ENCODE measurements at places on chromosomes 2 and 18. TPM values are rescaled to one million over a fixed set of nuclear protein-coding genes. Genes with fewer than 3 reads are reported as not detected.

Gene GAD1
- 3.9 TPM for total RNA-seq

Gene HOXD4
- total RNA-seq = 1.5 TPM

DNA sequence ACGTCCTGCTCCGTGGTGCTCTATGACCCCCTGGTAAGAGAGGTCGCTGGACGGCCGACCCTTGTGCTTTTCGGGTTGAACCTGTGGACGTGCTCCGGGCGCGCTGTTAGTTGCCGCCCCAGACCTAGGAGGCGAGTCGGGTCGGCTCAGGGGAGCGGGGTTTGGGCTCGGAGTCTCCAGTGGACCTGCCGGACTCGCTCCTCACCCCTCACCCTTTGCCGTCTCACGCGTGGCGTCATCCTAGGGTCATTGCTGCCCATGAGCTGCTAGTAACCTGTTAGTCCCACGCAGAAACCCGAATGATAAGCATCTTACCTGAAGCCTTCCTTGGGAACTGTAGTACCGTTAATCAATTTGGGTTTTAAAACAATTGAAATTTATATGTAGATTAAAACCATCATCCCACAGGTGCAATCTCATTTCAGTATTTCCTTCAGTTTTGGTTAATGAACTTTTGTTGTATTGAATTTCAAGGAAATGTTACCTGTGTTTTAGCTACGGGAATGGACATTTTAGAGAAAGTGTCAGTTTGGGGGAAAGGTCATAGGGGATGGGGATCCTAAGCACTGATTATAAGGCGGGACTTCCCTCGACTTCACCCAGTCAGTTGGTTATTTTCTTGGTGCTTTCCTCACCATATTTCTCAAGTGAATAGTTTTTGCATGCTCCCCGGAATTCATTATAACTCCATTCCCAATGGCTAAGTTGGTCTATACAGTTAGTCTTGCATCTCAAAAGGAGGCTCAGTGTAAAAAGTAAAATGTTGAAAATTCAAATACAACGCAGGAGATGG is 536 bp downstream of the ELP2 start:
- no peak for DNase-seq

DNA sequence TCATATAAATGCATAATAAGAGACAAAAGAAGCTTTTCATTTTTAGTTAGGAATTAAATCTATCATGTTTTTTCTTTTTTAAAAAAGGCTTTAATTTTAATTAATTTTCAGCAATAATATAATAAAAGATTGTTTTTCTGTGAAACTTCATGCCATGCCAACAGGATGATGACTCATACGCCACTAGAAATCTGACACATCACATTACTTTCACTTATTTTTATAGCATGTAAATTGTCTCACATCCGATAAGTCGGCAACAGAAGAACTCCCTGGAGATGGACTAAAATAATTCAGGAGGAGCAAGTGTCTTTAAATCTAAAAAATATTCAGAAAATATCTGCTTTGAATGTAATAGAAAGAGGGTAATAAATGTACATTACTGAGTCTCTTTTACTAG is 1024.2 kb upstream of the ACVR2A start:
- no peak for DNase-seq

- DNase-seq = peak; percentile 86
Measured at GRCh38 chr2:207474863-207475485, 54.8 kb upstream of the CREB1 start.
